Fibroblast of the aortic adventitia (primary cell): ENCODE measurements at places on chromosomes 7 and 10.

- DNase-seq, result no peak
These were observed 220.4 kb downstream of the TMEM26 start for GRCh38 chr10:61232780-61233179.

DNA sequence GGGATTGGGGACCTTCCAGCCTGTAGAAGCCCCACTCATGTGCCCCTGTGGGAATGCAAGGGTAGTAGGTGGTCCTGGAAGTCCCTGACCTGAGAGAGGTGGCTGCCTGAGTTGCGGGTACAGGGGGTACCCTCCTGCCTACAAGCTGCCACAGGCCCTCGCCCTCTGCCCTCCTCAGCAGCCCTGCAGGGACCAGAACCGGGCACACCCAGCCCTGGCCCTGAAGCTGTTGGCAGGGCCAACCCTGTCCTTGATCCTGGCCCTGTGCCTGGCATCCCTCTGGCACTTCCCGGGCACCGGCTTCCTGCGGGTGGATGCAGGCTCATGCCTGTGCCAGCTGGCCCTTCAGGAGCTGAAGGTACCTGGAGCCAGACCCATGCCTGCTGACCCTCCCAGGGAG lies 54.9 kb upstream of the ELN start:
- no peak for DNase-seq

- no peak for DNase-seq
These were observed 168.9 kb downstream of the KCND2 start for GRCh38 chr7:120441850-120442249.

GRCh38 chr10:56109454-56109853 lies 251.6 kb downstream of the ZWINT start:
- DNase-seq, result no peak

GRCh38 chr7:113040849-113041248 lies 45.8 kb downstream of the GPR85 start:
- DNase-seq, result no peak

DNA sequence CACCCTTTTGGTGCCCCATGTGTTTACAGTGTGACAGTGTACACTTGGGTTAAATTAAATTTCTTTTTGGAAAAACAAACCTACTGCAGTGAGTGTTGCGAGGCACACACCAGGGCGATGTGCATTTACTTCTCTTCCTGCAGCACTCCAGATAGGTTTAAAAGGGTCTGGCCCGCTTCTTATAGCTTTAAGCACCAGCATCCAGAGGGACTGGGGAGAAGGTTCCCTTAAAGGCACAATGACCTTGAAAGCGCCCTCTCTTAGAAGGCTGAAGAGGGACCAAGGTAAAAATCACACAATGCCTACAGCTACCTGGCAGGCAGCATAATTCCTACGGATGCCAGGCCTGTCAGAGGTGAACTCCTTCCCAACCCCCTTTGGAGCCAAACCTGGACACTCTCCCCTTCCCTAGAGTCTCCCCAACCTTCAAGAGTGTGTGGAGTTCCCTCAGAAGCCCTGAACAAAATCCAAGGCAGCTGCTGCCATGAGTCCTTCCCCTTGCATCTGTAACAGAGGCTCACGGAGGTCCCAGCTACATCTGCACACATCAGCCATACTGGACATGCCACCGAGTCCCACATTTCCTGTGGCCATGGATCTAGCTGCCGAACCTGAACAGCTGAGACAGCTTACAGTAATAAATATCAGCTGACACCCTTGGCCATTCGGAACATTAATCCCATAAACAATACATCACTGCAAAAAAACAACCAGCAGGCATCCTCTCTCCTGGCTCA lies 33.2 kb downstream of the TRIM8 start:
- no peak for DNase-seq

GRCh38 chr7:43072530-43072929 lies 39.9 kb upstream of the HECW1 start:
- DNase-seq, result peak; percentile 27

- DNase-seq, result no peak
These were observed 470.1 kb downstream of the GFRA1 start for GRCh38 chr10:115802911-115803310.

- DNase-seq, result peak; percentile 31
These were observed 154.6 kb downstream of the TPST1 start for GRCh38 chr7:66359656-66360211.

GRCh38 chr7:159198016-159198724 lies 53.5 kb upstream of the VIPR2 start:
- no peak for DNase-seq
